AG08396 (cell line): ENCODE measurements at places on chromosomes 7 and 10.

- no peak for DNase-seq
These were observed 126.7 kb upstream of the ZWINT start for GRCh38 chr10:56487746-56488145.

DNA sequence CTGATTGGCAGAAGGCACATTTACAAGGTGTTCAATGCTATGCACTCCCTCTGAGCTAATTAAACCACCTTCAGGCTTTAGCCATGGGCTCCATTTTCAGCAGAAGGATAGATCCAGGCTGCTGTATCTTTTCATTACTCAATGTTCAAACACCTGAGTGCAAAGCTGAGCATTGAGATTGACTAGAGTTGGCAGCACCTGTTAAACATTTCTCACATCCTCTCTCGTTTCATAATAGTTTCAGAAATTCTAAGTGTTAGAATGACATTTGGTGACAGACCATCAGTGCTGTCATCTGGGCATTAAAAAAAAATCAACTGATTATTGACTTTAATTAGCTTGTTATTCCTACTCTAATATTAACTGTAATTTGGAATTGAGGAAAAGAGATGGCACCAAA lies 187.1 kb upstream of the SEMA3E start:
- DNase-seq: no peak

DNA sequence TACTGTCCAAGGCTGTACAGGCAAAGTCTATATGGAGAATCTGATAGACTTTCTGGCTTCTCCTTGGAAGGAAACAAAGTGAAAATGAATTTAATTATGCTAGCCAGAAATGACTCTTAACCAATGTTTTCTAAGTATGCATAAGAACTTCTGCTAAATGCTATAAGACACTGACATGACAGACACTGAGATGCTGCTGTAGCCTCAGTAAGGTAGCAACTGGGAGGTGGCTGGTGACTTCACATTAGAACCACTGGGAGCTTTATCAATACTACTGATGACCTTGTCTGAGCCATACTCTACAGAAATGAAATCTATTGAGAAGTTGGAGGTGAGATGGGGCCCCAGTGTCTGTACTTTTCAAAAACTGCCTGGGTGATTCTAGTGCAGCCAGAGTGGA lies 188.6 kb downstream of the ZNF365 start:
- DNase-seq: no peak

GRCh38 chr7:32533276-32534029 lies 38.2 kb downstream of the AVL9 start:
- DNase-seq: no peak

DNA sequence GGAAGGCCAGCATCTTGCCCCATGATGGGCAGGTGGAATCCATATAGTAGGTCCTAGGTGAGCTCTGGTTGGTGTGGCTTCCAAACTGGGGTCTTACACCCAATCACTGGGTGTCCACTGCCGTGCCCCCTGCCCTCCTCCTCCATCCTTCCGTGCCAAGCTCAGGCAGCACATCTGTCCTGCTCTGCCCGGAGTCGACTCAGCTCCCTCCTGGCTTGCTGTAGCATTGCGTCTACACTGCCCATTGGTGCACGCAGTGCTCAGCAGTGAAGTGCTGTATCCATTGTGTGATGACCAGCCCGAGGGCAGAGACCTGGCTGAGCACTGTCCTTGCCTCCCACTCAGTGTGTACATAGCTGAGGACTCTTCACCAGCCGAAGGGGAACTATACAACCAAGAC lies 148.4 kb downstream of the ADAM12 start:
- no peak for DNase-seq

DNA sequence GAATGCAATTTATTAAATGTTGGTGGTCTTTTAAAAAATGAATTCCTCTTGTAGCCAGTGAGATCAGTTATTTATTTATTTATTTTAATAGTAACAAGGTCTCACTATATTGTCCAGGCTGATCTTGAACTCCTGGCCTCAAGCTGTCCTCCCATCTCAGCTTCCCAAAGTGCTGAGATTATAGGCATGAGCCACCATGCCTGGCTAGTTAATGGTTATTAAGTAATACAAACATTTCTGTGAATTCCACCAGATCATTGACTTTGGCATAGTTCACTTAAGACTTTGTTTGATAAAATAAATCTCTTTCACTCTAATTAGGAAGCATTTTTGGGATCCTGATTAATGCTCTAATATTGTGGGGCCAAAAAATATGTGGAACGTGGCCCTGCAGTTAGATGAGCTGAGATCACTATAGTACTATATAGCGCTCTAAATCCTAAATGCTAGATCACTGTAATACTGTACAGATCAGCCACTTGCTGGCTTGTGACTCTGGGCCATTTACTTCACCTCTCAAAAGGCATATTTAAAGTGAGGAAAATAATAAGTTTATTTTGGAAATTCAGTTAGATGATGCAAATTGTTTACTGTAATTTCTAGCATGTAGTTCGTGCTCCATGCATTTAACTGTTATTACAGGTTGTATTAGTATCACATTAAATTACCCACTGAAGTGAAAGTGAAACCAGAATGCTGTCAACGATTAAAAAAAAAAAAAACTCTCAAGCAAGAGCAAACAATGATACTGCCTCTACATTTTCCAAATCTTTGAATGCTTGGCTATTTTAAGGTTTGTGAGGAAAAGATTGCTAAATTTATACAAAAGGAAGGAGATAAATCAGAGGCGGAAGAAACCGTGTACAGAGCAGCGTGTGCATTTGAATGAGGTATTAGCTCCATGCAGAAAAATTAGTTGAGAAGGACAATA lies 15.9 kb upstream of the FAS start:
- no peak for DNase-seq

DNA sequence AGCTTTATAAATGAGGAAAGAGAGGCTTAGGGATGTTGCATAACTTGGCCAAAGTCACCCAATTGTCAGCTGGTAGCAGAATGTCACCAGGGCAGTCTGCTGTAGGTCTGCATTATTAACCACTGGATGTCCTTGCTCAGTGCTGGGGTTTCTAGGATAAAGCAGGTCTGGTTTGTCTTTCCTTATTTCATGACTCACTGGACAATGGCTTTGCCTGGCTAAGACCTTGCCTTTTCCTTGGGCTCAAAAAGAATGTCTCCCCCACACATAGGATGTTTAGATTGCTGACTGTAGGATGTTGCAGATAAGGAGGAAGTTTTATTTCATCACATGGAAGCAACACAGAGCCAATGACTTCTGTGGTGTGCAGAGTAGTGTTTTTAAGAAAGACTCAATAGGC lies 29.4 kb downstream of the WDFY4 start:
- DNase-seq: no peak

GRCh38 chr7:27080844-27081436 lies 14.9 kb downstream of the HOXA1 start:
- no peak for DNase-seq

GRCh38 chr7:74617180-74617744 lies 40.3 kb upstream of the GTF2I start:
- no peak for DNase-seq

DNA sequence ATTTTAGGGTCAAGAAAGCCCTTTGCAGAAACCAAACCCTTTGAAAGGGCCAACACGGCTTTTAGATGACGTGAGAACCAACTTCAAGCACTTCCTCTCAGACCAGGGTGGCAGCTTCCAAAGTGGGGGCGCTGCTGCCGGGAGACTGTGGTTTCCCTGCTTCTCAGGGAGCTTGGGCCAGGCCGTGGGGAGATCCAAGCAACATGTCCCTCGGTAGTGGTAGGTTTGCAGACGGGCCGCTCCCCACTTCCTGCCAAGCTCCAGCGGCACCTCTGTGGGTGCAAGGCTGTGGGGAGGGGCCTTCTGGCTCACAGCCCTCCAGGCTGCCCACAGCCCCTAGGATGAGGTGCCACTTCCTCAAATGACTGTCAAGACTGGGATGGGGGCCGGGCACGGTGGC lies 132.4 kb downstream of the FAM53B start:
- DNase-seq: no peak

GRCh38 chr10:130194991-130195645 lies 58.9 kb downstream of the GLRX3 start:
- no peak for DNase-seq

GRCh38 chr7:101553018-101553770 lies 75.9 kb downstream of the MYL10 start:
- DNase-seq: peak; percentile 5

GRCh38 chr7:142231716-142232115 lies 26.1 kb downstream of the PRSS58 start:
- DNase-seq: no peak

DNA sequence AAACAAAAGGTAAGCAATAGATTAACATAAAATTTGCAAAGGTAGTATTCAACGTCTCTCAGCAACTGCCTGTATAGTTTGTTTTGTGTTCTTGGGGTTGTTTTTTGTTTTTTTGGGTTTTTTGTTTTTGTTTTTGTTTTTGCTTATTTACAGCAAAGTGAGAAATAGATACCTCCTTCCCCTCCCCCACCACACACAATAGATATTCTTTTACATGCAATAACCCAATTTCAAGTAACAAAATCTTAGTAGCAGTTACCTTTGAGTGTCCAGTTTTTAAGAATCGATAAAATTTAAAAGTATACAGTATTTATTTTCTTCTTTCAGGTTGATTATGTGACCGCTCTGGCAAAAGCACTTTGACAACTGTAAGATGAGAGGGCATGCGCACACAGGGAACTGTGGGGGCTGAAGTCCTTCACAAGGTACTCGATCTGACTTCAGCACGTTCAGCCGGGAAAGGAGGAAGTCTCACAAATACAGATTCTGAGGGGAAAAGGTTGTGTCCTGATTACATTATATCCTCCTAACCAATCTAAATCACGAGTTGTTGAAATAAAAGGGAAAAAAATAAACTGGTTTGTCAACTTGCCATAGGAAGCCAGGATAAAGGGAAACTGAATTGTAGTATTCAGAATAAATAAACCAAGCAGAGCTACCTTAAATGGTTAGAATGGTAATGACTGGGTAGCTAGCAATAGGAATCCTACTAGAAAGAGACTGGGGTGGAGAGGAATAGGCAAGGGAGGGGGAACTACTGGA lies 47.8 kb downstream of the CPEB3 start:
- DNase-seq: peak; percentile 43

- peak; percentile 36 for DNase-seq
These were observed 25.7 kb downstream of the SUV39H2 start for GRCh38 chr10:14904316-14904732.

- peak; percentile 33 for DNase-seq
These were observed 24.6 kb upstream of the MKLN1 start for GRCh38 chr7:131302876-131303707.

- no peak for DNase-seq
These were observed 5.2 kb downstream of the TACR2 start for GRCh38 chr10:69411476-69411875.

- DNase-seq: no peak
These were observed 85.7 kb downstream of the CCDC71L start for GRCh38 chr7:106575138-106575823.

DNA sequence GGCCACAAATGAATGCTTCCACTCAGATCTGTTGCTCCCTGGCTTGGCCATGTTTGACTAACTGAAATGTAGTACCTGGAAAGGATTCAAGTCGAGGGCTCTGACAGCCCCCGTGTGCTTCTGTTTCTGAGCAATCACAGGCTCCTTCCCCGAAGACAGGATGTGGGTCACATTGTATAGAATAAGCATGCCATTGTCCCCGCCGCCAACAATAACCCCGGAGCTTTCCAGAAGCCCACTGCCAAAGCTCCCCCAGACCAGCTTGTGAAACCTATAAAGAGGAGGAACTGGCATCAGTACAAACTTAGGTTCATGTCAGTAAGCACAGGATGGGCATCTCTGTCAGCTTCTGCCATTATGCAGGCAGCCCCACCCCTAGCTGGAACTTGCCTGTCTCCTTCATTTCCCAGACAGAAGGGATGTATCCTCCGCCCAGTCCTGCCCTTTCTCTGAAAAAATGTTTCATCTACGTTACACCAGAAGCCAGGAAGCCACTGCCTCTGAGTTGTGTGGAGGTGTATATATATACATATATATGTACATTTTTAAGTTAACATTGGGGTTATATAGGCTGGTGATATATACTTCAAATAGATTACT lies 10.3 kb downstream of the SEC31B start:
- no peak for DNase-seq

DNA sequence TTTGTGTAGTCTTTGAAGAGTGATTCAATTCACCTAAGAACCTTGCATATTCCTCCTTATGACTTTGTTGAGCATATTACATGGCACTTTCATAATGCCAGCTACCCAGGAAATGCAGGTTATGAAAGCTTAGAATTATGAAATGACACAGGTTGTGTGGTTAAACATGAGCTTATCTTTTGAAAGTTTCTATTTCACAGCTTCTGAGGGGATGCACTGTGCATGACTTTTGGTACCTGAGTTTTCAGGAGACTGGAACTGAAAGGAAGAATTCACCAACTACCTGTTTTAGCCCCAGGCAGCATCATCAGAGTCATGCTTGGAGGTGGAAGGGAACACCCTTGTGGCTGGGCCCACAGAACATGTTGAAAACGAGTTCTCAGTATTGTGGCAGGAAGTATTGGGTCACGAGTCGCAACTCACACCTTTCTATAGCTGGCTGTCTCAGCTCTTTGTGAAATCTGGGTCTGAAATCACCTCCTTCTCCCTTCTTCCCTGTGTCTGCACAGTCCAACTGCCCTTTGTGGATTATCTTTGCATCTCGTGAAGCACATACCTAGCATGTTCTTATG lies 228.2 kb downstream of the PTEN start:
- DNase-seq: no peak

- DNase-seq: peak; percentile 64
These were observed 399.5 kb upstream of the ANKRD30A start for GRCh38 chr10:36725581-36726520.

GRCh38 chr10:5594271-5595049 lies 69.7 kb downstream of the CALML3 start:
- DNase-seq: no peak

DNA sequence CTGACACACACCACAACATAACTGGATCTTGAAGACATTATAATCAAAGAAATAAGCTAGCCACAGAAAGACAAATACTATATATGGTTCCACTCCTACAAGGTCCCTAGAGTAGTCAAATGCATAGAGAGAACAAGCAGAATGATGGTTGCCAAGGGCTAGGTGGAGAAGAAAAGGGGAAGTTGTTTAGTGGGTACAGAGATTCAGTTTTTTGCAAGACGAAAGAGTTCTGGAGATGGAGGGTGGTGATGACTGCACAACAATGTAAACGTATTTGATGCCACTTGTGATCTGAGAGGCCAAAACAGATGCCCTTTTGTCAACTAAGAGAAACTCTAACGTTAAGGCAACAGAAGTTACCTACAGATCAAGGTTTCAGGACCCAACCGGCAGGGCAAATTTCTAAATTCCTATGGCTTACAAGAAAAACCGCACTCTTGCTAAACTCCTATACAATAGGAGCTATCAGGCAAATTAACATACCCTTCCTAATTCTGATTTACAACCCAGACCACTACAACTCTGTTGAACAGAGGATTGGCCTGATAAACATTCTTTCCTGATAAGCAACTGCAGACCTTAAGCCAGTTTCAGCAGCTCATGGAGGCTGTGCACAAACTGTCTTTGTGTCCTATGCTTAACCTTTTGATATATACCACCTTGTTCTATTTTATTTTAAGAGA lies 69.0 kb downstream of the FAM107B start:
- DNase-seq: no peak

GRCh38 chr7:132193898-132194297 lies 382.4 kb downstream of the PLXNA4 start:
- no peak for DNase-seq
